H9 (cell line): ENCODE measurements at places on chromosomes 7 and 10.

GRCh38 chr10:113475381-113475807 lies 77.5 kb upstream of the HABP2 start:
- no peaks in the 10 kb centered on the region for H3K4me1 ChIP-seq
- peaks cover 5% of the 10 kb centered on the region; the same call in 2 of the 3 replicates for H3K36me3 ChIP-seq
- DNase-seq = no peak

DNA sequence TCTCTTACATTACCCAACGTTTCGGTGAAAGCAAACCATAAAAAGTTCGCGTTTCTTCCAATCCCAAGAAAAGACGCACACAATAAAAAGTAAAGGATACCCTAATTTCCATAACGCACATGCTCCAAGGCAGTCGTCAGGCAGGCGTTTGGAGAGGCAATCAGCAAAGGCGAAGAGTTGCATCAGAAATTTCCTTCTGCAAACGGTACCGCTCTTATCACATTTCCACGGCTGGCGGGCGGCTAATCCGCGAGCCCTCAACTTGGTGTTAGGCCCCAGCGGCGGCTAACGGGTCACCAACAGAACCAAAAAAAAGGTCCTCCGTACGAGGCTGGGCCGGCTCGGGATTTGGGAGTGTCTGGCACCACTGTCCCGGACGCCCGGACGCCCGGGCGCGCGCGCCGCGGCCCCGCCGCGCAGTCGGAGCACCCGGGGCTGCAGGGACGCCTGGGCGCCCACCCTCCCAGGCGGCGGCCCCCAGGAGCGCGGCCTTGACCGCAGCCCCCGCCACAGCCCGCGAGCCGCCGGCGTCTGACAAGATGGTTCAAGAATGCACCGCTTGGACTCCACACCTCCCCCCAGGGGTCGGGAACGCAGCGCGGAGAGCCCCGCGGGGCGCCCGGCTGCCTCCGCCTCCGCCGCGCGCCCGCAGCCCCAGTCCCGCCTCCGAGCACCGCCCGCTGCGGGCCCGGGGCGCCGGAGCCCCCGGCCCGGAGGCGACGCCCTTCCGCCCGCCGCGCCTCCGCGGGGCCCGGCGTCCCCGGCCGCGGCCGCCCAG lies 9.8 kb upstream of the GRB10 start:
- H3K4me3 ChIP-seq = peak overlapping the region; percentile 78
- no peak for DNase-seq
- peaks cover 11% of the 10 kb centered on the region; the same call in 1 of the 2 replicates for H3K4me1 ChIP-seq
- peaks cover 20% of the 10 kb centered on the region for H3K36me3 ChIP-seq
- H3K27me3 ChIP-seq = peaks cover 7% of the 10 kb centered on the region; the same call in 1 of the 2 replicates

- H3K36me3 ChIP-seq = no peaks in the 10 kb centered on the region
- H3K4me3 ChIP-seq = no peak overlapping the region
- no peaks in the 10 kb centered on the region for H3K4me1 ChIP-seq
These were observed 43.0 kb downstream of the ANK3 start for GRCh38 chr10:60346661-60347060.

DNA sequence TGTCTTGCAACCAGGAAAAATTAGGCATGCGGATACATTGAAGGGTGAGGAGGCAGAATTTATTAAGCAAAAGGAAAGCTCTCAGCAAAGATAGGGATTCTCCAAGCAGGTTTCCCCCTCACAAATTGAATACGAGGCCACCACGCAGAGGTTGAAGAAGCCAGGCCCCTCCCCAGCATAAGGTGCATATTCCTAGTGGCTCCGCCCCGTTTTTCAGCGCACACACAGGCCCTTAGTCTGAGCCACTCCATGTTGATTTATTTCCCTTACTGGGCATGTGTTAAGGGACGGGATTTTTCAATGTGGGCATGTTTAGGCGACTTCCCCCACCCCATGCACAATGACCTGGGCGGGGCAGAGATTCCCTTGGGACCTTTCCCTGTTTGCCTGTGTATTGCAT lies 24.9 kb downstream of the PPP2R2D start:
- peaks cover 8% of the 10 kb centered on the region; the same call in 1 of the 2 replicates for H3K4me1 ChIP-seq
- no peak for DNase-seq
- 0 out of 2 replicates have a peak, but pooled peaks cover 5% of the 10 kb centered on the region for H3K36me3 ChIP-seq
- no peaks in the 10 kb centered on the region for H3K27me3 ChIP-seq
- no peak overlapping the region for H3K4me3 ChIP-seq
- H3K27ac ChIP-seq = no peak overlapping the region

DNA sequence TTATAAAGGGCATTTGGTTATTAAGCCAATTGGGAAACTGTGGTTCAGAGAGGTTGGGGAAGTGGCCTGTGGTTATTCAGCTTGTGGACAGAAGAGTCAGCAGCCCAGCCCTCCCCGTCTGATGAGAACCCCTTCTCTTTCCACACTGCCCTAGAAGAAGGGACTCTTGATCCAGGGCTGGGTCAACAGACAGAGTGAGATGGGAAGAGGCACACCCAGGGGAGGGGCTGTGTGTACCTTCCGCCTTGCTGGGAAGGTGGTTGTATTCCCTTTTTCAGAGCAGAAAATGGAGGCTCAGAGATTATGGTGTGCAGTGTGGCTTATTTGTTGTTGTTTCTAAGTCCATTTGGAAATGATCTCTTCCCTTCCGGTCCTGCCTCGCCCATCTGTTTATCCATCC lies 103.4 kb downstream of the GRK5 start:
- no peak for DNase-seq
- no peaks in the 10 kb centered on the region for H3K27me3 ChIP-seq
- no peak overlapping the region for H3K27ac ChIP-seq
- no peaks in the 10 kb centered on the region for H3K36me3 ChIP-seq
- no peak overlapping the region for H3K4me3 ChIP-seq

GRCh38 chr7:35021445-35021844 lies 15.8 kb downstream of the DPY19L1 start:
- H3K27me3 ChIP-seq = no peaks in the 10 kb centered on the region
- DNase-seq = no peak
- peaks cover 2% of the 10 kb centered on the region; the same call in 1 of the 2 replicates for H3K4me1 ChIP-seq

DNA sequence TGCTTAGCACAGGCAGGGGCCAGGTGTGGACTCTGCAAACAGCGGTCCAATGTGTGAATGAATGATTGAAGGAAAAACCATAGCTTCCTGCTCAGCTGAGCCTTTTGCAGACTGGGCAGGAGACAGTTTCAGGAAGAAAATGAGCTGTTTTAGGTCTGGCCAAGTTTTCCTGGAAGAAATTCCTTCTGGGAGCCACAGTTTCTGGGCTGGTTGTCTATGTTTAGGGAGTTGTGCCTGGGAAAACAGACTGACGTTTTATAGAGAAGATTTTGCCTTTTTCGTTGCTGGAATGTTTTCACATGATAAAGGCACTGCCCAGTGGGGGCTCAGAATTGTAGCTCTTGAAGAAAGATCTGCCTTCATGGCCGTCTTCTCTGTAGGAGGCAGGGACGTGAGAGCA lies 255.1 kb downstream of the CCSER2 start:
- no peaks in the 10 kb centered on the region for H3K36me3 ChIP-seq
- H3K4me3 ChIP-seq = no peak overlapping the region
- DNase-seq = no peak
- H3K4me1 ChIP-seq = peaks cover 8% of the 10 kb centered on the region
- no peaks in the 10 kb centered on the region for H3K27me3 ChIP-seq
- H3K27ac ChIP-seq = no peak overlapping the region

DNA sequence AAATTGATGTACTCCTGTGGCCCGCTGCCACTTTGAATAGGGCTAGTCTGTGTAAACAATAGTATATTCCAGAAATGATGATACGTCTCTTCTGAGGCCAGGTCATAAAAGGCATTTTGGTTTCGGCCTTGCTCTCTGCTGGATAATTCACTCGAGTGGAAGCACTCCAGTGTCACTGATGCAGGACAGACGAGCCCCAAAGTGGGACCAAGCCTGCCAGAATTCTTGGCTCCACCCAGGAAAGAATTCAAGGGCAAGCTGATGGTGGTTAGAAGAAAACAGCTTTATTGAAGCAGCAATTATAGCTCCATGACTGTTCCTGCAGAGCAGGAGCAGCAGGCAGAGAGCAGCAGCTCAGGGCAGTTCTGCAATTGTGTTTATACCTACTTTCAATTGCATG lies 717.6 kb downstream of the GRM8 start:
- no peak for DNase-seq
- no peak overlapping the region for H3K4me3 ChIP-seq
- H3K36me3 ChIP-seq = no peaks in the 10 kb centered on the region; the same call in 2 of the 3 replicates
- H3K4me1 ChIP-seq = no peaks in the 10 kb centered on the region; the same call in 1 of the 2 replicates
- H3K27me3 ChIP-seq = no peaks in the 10 kb centered on the region

DNA sequence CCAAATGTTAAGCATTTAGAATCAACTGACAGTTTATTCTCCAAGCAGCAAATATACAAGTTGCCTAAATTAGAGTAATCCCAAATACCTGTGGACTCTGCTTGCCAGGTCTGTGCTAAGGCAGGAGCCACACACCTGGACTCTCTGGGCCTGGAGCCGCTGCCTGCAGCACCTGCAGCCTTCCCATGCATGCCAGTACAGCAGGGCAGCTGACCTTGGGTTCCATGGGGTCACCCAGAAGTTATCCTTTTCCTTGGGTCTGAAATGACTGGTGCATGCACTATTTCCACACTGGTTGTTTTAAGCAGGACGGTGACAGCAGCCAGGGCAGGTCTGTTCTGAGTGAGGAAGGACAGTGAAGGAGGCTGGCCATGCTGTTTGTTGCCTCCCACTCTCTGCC lies 573.2 kb downstream of the GLRX3 start:
- no peak for DNase-seq
- no peak overlapping the region for H3K27ac ChIP-seq
- no peaks in the 10 kb centered on the region for H3K4me1 ChIP-seq
- H3K36me3 ChIP-seq = no peaks in the 10 kb centered on the region

- H3K27ac ChIP-seq = no peak overlapping the region
- H3K4me3 ChIP-seq = no peak overlapping the region
- no peak for DNase-seq
- H3K36me3 ChIP-seq = peaks cover 21% of the 10 kb centered on the region
- no peaks in the 10 kb centered on the region for H3K27me3 ChIP-seq
These were observed 220.5 kb downstream of the BAMBI start for GRCh38 chr10:28897617-28898464.

GRCh38 chr7:44338600-44338999 lies 13.2 kb upstream of the CAMK2B start:
- H3K27me3 ChIP-seq = no peaks in the 10 kb centered on the region
- H3K4me1 ChIP-seq = no peaks in the 10 kb centered on the region
- H3K27ac ChIP-seq = no peak overlapping the region
- H3K4me3 ChIP-seq = no peak overlapping the region
- H3K36me3 ChIP-seq = no peaks in the 10 kb centered on the region
- DNase-seq = no peak

DNA sequence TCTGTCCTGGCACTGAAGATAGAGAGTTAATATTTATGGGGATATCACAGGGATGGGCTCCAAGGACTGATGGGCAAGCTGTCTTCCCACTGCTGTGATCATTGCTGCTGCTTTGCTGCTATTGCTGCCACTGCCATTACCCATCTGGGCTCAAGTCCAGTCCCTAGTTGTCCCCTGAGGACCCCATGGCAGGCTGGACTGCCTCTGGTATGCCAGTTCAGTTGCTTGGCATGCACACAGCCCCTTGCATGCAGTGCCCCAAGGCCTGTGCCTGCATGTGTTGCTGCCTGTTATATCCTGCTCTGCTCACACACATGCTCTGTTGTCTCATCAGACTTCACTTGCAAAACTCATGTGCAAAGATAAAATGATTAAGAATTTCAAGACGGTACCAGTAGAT lies 109.5 kb downstream of the ADRA2A start:
- no peaks in the 10 kb centered on the region for H3K27me3 ChIP-seq
- no peaks in the 10 kb centered on the region for H3K4me1 ChIP-seq
- H3K36me3 ChIP-seq = no peaks in the 10 kb centered on the region
- DNase-seq = no peak
- no peak overlapping the region for H3K4me3 ChIP-seq

DNA sequence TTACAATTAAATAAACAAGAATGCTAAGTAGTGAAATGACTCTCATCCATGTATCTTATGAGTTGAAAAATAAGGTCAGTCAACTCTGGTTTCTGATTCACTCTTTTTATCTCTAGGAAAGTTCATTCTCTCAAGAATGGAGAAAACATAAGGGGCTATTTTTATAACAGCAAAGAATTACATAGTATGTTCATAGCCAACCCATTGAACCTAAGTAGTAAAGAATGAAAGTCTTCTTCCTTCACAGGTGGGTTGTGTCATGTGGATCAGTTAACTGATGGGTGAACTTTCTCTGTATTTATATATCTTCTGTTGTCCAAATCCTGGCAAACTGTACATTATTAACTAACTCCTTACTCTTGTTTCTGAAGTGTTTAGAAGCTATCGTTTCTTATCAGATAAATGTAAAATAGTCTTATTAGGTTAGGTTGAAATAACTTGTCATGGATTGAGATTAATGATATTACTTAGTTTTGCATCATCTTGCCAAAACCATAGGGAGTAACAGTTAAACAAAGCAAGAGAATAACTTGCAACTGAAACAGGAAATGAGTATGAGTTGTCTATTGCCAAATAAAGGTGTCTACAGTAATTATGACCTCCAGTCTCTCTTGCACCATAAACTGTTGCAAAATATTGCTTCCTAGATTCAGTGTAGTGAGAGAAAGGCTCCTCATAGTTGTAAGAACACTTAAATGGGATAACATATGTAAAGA lies 86.8 kb downstream of the ANKRD7 start:
- no peak overlapping the region for H3K27ac ChIP-seq
- peaks cover 7% of the 10 kb centered on the region; the same call in 1 of the 2 replicates for H3K36me3 ChIP-seq
- no peaks in the 10 kb centered on the region for H3K27me3 ChIP-seq
- H3K4me1 ChIP-seq = no peaks in the 10 kb centered on the region
- H3K4me3 ChIP-seq = no peak overlapping the region
- no peak for DNase-seq

- no peak overlapping the region for H3K4me3 ChIP-seq
- no peak overlapping the region for H3K27ac ChIP-seq
These were observed 44.3 kb upstream of the PRKAR1B start for GRCh38 chr7:771234-772004.

DNA sequence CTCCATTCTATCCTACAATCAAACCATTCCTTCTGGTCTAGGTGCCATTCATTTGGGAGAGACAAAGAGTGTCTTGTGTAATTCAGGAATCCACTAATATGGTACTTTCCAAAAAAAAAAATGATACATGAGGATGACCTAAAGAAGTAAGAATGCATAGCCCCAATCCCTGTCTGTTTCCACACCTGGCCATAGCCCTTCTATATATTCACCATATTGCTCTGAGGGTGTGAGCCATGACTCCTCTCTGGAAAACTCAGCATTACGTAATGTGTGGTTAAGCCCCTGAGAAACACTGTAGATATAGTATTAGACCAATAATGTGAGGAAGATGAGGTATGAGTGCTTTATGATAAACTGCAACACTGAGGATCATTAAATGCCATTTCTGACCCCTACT lies 592.7 kb downstream of the INHBA start:
- H3K27ac ChIP-seq = no peak overlapping the region
- no peak overlapping the region for H3K4me3 ChIP-seq
- DNase-seq = no peak
- H3K27me3 ChIP-seq = no peaks in the 10 kb centered on the region
- no peaks in the 10 kb centered on the region for H3K4me1 ChIP-seq

- no peak overlapping the region for H3K27ac ChIP-seq
- no peaks in the 10 kb centered on the region for H3K4me1 ChIP-seq
- H3K4me3 ChIP-seq = peak overlapping the region; percentile 95
- peaks cover 16% of the 10 kb centered on the region; the same call in 1 of the 2 replicates for H3K27me3 ChIP-seq
These were observed 1.4 kb downstream of the MAGI2 start for GRCh38 chr7:79452032-79452494.
